ENCODE measurements at places on chromosomes 1 and 21. TPM values are rescaled to one million over a fixed set of nuclear protein-coding genes. Genes with fewer than 3 reads are reported as not detected.
A peak's percentile ranks its signal among the peaks of the same experiment; 100 is the strongest.

Gene KANK4
- not detected for total RNA-seq

Gene PRKCZ
- 1.9 TPM for total RNA-seq

Gene IL12RB2
- 0.54 TPM for total RNA-seq

Gene RHEX
- total RNA-seq = 11.4 TPM

Gene GPA33
- total RNA-seq = 0.21 TPM

Gene SPRR4
- not detected for total RNA-seq

Gene LHX8
- not detected for total RNA-seq

Gene COL11A1
- total RNA-seq = not detected

DNA sequence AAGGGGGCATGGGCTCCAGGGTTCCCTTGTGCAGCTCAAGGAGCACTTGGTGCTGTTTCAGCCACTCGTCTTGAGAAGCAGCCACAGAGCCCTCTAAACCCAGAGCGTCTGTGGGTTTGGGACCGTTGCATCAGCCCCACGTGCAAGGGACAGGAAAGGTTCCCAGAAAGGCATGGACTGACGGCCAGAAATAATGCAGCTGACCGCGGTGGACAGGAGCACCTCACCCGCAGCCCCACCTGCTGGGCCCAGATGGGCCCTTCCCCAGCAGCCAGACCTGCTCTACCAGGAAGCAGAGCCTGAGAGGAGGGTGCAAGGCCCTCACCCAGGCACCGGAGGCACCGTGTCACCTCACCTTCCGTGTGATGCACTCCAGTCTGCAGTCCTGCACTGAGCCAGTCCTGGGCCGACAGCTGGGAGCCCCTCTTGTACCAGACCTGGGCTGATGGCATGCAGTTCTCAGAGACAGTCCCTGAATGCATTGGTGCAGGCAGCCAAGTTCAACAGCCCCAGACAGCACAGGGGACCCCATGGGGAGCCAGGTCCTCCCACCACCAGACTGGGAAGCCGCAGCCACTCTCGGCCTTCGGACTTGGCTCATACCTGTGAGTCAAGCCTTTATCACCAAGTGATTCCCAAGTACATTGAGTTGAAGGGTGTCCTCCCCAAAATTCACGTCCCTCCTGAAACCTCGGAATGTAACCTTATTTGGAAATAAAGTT lies 4.8 kb upstream of the TFF3 start:
- H3K4me3 ChIP-seq = no peak overlapping the region
- peaks cover 3% of the 10 kb centered on the region for H3K4me1 ChIP-seq
- H3K36me3 ChIP-seq = no peaks in the 10 kb centered on the region
- H3K27ac ChIP-seq = no peak overlapping the region

GRCh38 chr1:115929881-115930280 lies 46.4 kb upstream of the SLC22A15 start:
- no peaks in the 10 kb centered on the region for H3K27me3 ChIP-seq
- no peak overlapping the region for H3K27ac ChIP-seq
- no peak for DNase-seq
- no peaks in the 10 kb centered on the region for H3K4me1 ChIP-seq

- H3K4me1 ChIP-seq = peaks cover 47% of the 10 kb centered on the region
- H3K27me3 ChIP-seq = no peaks in the 10 kb centered on the region
- peak; percentile 92 for DNase-seq
- peak overlapping the region; percentile 85 for H3K27ac ChIP-seq
Measured at GRCh38 chr1:84969489-84970250, 27.2 kb downstream of the MCOLN2 start.

DNA sequence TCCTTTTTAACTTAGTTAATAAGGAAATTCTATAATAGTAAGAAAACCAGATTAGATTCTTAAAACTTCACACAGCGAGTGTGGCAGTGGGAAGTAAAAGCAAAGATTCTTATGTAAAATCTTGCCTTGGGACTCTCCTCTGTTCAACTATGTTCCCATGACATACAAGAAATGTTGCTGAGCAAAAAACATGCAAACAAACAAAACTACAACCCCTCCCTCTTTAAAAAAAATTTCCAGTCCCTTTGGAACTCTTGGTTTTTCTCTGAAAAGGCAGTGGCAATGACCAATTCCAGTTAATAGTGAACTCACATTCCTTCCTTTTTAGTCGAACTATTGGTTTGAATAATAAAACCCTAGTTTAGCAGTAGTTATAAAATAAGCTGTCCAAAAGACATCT lies 453.1 kb upstream of the ZRANB2 start:
- no peak for DNase-seq
- no peaks in the 10 kb centered on the region for H3K36me3 ChIP-seq
- H3K4me1 ChIP-seq = no peaks in the 10 kb centered on the region
- H3K27me3 ChIP-seq = no peaks in the 10 kb centered on the region
- H3K4me3 ChIP-seq = no peak overlapping the region

- DNase-seq = no peak
- H3K4me3 ChIP-seq = 0 out of 2 replicates have a peak overlapping the region, but pooled peaks have one; percentile 1
- H3K27ac ChIP-seq = no peak overlapping the region
Measured at GRCh38 chr1:220038640-220039039, 7.7 kb downstream of the EPRS1 start.

- DNase-seq = no peak
- no peak overlapping the region for H3K4me3 ChIP-seq
- H3K27me3 ChIP-seq = 0 out of 2 replicates have a peak, but pooled peaks cover 2% of the 10 kb centered on the region
- H3K4me1 ChIP-seq = no peaks in the 10 kb centered on the region
- H3K36me3 ChIP-seq = no peaks in the 10 kb centered on the region
Measured at GRCh38 chr1:145887631-145888030, 2.0 kb upstream of the ANKRD35 start.

DNA sequence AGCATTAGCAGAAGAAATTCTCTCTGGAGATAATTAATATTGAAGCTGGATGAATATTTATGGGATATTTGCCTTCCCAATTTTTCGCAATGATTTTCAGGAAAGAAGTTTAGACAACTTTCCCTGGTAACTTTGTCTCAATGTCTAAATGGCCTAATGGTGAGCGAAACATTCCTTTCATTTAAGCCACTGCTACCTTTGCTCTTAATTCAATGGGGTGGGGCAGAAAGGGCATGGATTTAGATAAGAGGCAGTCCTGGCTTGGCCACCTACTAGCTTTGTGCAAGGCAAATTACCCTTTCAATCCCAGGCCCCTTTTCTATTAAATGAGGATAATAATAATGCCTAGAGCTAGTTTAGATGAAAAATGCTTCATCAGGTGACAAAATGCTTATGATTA lies 27.1 kb upstream of the LYST start:
- no peaks in the 10 kb centered on the region for H3K27me3 ChIP-seq
- H3K36me3 ChIP-seq = no peaks in the 10 kb centered on the region
- peaks cover 17% of the 10 kb centered on the region for H3K4me1 ChIP-seq
- no peak overlapping the region for H3K27ac ChIP-seq
- no peak for DNase-seq

DNA sequence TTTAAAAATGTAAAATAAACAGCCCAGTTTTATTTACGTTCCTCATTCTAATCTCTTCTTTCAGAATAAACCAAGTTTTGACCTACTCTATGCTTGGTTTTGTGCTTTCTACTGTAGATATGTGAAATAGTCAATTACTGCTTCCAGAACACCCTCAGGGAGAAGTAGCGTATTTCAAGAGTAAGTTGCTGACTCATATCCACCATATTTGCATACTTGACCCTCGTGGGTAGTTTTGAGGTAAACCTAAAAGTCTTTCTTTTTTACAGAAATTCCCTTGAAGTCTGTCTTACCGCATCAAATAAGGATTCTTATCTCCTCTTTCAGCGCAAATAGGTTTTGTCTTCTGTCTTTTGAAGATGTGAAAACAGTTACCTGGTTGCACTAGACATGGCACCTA lies 1.4 kb upstream of the OR2L3 start:
- H3K36me3 ChIP-seq = no peaks in the 10 kb centered on the region
- H3K4me1 ChIP-seq = no peaks in the 10 kb centered on the region
- DNase-seq = no peak
- H3K27me3 ChIP-seq = no peaks in the 10 kb centered on the region

DNA sequence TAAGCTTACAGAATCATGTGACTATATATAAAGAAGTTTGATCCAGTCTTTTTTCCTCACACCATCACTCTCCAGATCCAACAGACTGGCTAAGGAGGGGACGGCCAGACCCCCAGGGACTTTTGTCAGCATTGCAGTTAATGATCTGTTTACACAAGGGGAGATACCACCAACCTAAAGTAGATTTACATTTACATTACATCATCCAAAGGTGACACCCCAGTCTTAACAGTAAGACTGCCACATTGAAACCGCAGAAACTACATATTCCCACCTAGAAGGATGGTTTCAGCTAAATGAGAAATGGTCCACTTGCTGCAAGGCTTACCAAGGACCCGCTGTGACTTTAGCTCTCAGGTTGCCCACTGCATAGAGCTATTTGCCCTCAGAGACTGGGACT lies 3.4 kb downstream of the RCAN1 start:
- H3K4me3 ChIP-seq = no peak overlapping the region
- no peak for DNase-seq
- no peaks in the 10 kb centered on the region for H3K27me3 ChIP-seq
- H3K27ac ChIP-seq = no peak overlapping the region

DNA sequence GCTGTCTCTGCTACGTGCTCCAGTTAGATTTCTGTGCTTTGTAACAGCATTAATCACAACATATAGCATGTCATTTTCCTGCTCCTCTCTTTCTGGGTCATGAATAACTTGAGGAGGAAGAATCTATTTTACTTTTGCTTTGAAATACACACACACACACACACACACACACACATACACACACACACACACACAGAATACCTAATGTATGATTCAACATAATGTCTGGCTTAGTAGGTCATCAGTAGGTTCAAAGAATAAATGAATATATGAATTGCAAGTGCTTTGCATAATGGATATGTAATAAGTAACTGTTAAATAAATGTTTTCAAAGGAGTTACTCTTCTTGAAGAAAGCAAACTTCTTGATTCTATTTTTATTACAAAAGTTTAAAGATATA lies 249.0 kb downstream of the PDE4B start:
- no peak for DNase-seq
- H3K4me1 ChIP-seq = no peaks in the 10 kb centered on the region
- H3K27me3 ChIP-seq = no peaks in the 10 kb centered on the region
- H3K27ac ChIP-seq = no peak overlapping the region
- no peak overlapping the region for H3K4me3 ChIP-seq

- H3K36me3 ChIP-seq = no peaks in the 10 kb centered on the region
- DNase-seq = no peak
- no peaks in the 10 kb centered on the region for H3K27me3 ChIP-seq
- H3K4me3 ChIP-seq = no peak overlapping the region
Measured at GRCh38 chr1:172893146-172893841, 157.4 kb downstream of the TNFSF18 start.

GRCh38 chr1:55048453-55049270 lies 9.3 kb downstream of the PCSK9 start:
- DNase-seq = no peak
- H3K27me3 ChIP-seq = peaks cover 5% of the 10 kb centered on the region
- H3K36me3 ChIP-seq = no peaks in the 10 kb centered on the region
- H3K4me1 ChIP-seq = no peaks in the 10 kb centered on the region
- no peak overlapping the region for H3K27ac ChIP-seq

DNA sequence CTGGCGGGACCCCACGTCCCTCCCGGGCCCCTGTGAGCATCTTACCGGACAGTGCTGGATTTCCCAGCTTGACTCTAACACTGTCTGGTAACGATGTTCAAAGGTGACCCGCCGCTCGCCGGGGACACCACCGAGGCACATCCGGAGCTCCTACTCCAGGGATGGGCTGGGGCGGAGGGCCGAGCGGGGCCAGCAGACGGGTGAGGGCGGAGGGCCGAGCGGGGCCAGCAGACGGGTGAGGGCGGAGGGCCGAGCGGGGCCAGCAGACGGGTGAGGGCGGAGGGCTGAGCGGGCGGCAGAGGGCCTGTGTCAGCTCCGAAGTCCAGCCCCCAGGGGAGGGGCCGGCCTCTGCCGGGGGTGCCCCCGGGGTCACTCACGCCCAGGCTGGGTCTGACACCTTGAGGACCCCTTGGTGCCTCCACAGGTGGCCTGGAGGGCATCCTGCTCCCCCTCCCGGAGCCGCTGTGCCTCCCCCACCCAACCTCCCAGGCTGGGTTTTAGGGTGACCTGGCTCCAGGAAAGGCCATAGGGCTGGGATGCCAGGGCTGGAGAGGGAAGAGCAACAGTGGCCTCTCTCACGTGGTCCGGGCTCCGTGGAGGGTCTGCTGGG lies 5.7 kb upstream of the TTLL10 start:
- no peak overlapping the region for H3K4me3 ChIP-seq
- no peak for DNase-seq
- H3K27ac ChIP-seq = no peak overlapping the region
- H3K4me1 ChIP-seq = peaks cover 20% of the 10 kb centered on the region
- H3K36me3 ChIP-seq = no peaks in the 10 kb centered on the region

DNA sequence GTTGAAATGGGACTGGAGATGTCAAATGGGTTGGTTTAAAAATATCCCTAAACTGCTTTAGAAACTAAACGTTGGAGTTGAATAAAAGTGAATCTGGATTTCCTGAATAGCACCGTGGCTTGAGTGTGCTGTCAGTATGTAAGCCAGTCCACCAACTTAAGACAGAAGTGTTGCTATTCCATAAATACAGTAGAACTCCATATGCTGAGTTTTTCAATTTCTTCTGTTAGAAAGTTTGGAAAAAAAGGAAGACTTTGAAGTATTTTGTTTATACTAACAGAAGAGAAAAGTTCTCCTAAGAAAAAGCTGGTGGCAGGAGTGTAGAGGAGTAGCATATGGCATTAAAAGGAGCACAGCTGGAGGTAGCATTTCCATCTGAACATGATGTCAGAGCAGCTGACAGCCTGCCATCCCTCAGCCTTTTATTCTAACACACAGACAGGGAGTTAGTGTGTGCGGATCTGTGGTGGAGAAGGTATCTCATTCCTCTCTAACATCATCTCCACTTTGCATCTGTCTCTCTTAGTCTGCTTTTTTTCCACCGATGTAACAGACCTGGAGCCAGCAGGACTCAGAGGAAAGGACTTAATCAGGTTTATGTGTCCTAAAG lies at the start of gene ZBTB18:
TSS of gene ZBTB18 (plus strand) at position 449 of the 610 bp plus-strand sequence. CDS start at position 598, 149 bp downstream.
- no peak for DNase-seq
- H3K4me1 ChIP-seq = peaks cover 23% of the 10 kb centered on the region
- no peaks in the 10 kb centered on the region for H3K36me3 ChIP-seq
- H3K27me3 ChIP-seq = no peaks in the 10 kb centered on the region

DNA sequence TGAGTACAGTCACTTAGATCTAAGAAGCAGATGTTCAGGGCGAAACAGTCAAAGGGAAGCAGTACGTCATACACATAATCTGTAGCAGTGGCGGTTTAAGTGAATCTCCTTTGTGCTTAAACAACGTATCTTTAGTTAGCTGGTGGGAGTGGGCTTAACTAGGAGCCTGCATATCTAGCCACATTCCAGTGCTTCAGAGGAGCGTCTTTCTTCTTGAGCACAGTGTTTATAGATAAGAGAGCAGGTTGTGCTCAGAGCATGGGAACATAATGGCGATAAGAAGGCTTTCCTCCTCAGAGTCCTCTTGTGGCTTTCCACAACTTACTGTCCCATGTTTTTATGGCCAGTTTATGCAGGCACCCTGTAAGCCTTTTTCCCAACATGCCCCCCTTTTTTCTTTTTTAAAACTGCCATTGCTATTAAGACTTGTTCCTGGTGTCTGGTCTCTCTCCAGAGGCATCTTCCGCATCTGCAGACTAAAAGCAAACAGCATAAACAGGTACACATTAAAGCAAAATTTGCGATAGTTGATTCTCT lies 3.2 kb downstream of the DAP3 start:
- H3K36me3 ChIP-seq = no peaks in the 10 kb centered on the region
- H3K4me3 ChIP-seq = no peak overlapping the region
- DNase-seq = no peak
- H3K27me3 ChIP-seq = no peaks in the 10 kb centered on the region
- no peaks in the 10 kb centered on the region for H3K4me1 ChIP-seq

- no peaks in the 10 kb centered on the region for H3K36me3 ChIP-seq
- no peak for DNase-seq
- no peaks in the 10 kb centered on the region for H3K4me1 ChIP-seq
- peaks cover 9% of the 10 kb centered on the region for H3K27me3 ChIP-seq
Measured at GRCh38 chr1:203135636-203136305, 8.2 kb downstream of the ADORA1 start.

- peaks cover 10% of the 10 kb centered on the region for H3K4me1 ChIP-seq
- no peaks in the 10 kb centered on the region for H3K36me3 ChIP-seq
- H3K27ac ChIP-seq = no peak overlapping the region
- no peak overlapping the region for H3K4me3 ChIP-seq
- no peak for DNase-seq
Measured at GRCh38 chr1:192522673-192523072, 52.9 kb upstream of the RGS1 start.
